Suprapubic skin (tissue), 4 donors: ENCODE measurements at places on chromosomes 6 and 20.

GRCh38 chr20:39213476-39214145 lies 251.5 kb downstream of the DHX35 start:
- H3K27me3 ChIP-seq: peaks cover 5% of the 10 kb centered on the region
- peaks cover under 1% of the 10 kb centered on the region for H3K4me1 ChIP-seq
- H3K27ac ChIP-seq: no peak overlapping the region
- no peaks in the 10 kb centered on the region for H3K36me3 ChIP-seq
- DNase-seq: no peak
- H3K4me3 ChIP-seq: no peak overlapping the region

DNA sequence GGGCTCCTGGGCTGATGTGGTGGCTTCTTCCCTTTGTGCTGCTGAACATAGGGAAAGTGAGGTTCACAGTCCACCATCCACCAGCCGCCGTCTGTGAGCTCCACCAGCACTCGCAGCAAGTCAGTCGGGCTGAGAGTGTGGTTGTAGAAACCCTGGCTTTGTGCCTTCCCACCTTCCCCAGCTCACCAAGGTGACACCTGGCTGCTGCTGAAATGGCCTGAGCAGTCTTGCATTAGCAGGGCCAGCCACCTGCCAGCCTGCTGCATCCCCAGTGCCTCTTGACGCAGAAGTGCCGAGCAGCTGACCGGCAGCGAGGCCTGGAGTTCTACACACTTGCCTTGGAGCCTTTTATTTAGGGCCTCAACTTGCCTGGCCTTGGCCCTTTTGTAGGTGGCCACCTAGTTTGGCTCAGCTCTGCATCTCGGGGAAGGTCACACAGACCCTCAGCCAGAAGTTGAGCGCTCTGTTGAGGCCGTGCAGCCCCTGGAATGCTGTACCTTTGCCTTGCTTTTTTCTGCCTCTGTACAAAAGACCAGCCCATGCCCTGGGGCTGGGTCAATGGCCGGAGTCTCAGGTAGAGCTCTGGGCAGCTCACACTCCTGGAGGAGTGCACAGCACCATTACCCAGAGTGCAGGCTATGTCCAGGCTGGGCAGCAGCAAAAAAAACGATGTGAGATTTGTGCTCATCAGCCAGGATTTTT lies 76.5 kb downstream of the PTPN1 start:
- H3K27ac ChIP-seq: no peak overlapping the region
- no peaks in the 10 kb centered on the region for H3K27me3 ChIP-seq
- H3K36me3 ChIP-seq: peaks cover 60% of the 10 kb centered on the region
- no peak overlapping the region for H3K4me3 ChIP-seq

DNA sequence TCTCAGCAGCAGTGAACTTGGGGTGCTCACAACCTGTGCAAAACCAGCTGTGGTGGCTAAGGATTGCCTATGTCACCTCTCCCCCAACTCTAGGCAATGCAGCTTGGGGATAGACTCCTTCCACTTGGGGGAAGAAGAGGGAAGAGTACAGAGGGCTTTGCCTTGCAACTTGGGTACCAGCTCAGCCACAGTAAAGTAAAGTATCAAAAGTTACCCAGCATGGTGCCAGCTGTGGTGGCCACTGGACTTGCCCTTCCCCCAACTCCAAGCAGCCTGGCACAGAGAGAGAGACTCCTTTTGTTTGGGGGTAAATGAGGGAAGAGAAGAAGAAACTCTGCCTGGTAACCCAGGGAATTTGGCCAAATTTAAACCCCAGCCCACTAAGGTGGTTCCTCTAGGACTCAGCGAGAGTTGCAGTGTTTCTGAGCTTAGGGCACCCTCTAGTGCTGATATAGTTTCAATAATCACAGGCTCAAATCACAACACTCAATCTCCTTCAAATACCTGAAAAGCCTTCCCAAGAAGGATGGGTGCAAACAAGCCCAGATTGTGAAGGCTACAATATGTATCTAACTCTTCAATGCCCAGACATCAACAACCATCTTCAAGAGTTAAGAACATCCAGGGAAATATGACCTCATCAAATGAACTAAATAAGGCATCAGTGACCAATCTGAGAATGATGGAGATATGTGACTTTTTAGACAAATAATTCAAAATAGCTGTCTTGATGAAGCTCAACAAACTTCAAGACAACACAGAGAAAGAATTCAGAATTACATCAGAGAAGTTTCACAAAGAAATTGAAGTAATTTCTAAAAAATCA lies 7.6 kb upstream of the DEFB129 start:
- H3K4me1 ChIP-seq: no peaks in the 10 kb centered on the region
- DNase-seq: no peak

DNA sequence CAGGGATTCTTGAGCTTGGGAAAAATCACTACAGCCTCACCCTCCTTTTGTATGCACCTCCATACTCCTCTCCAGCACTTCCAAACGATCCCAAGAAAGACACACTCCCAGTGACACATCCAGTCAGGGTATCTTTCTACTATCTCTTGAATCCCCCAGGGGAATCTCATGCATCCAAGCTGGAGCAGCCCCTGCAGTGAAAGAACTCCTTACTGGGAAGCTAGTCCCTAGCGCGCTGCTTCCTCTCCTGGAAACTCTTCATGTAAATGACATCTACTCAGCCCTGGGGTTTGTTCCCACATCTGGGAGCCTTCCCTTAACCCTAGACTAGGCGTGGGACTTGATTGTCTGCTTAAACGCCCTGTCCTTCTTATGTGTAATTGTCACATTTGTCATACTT lies 329.1 kb upstream of the QKI start:
- H3K36me3 ChIP-seq: no peaks in the 10 kb centered on the region
- DNase-seq: no peak
- H3K27ac ChIP-seq: no peak overlapping the region
- no peak overlapping the region for H3K4me3 ChIP-seq
- peaks cover 6% of the 10 kb centered on the region for H3K4me1 ChIP-seq
- no peaks in the 10 kb centered on the region for H3K27me3 ChIP-seq

- H3K36me3 ChIP-seq: no peaks in the 10 kb centered on the region
- no peak overlapping the region for H3K4me3 ChIP-seq
- peak overlapping the region; percentile 35 for H3K27ac ChIP-seq
- H3K27me3 ChIP-seq: no peaks in the 10 kb centered on the region
- DNase-seq: no peak
Observed at GRCh38 chr6:129744201-129744879, 34.4 kb upstream of the ARHGAP18 start.

GRCh38 chr6:31169123-31169857 lies 1.2 kb downstream of the POU5F1 start:
- DNase-seq: no peak
- H3K27me3 ChIP-seq: no peaks in the 10 kb centered on the region
- no peak overlapping the region for H3K4me3 ChIP-seq

DNA sequence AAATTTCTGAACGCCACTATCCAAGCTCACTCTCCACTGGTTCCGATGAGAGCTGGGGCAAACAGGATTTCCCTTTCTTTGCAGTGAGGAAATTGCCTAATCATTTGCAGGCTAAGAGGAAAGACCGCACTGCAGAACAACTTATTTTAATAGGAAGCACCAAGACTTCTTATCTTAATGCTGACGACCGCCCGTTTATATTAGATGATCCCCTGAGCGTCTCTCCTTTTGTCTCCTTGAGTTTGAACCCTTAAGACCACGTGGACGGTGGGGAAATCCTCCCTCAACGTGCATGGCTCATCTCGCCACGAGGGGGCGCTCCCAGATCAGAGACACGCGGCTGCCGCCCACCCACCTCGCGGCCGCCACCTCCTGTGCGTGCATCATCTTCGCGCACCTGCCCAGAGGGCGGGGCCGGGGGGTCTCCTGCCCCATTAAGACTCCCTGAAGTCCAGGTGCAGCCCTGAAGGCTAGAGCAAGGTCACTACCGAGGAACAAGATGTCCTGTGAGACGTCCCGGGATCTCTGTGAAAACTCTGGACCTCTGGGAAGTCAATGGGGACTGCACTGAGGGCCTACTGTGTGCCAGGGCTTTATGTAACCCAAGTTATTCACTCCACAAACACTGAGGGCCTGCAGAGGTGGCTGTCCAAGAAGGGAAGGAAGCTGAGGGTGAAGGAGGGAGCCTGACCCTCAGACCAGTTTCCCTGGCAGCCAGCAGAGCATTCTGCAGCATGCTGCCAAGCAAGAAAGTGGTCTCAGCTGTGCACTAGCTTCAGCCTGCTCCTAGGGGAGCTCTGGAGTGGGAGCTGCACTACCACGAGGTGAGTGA lies 28.1 kb downstream of the PDYN start:
- peaks cover 10% of the 10 kb centered on the region for H3K4me1 ChIP-seq
- no peak overlapping the region for H3K27ac ChIP-seq
- DNase-seq: peak; percentile 87
- H3K4me3 ChIP-seq: peak overlapping the region; percentile 21
- H3K36me3 ChIP-seq: no peaks in the 10 kb centered on the region
- H3K27me3 ChIP-seq: no peaks in the 10 kb centered on the region
